ENCODE measurements at places on chromosomes 3 and 15. TPM values are rescaled to one million over a fixed set of nuclear protein-coding genes. Genes with fewer than 3 reads are reported as not detected.

The DGKG gene
- total RNA-seq, result 24.1 TPM

- no peak overlapping the region for H3K4me3 ChIP-seq
- no peaks in the 10 kb centered on the region for H3K36me3 ChIP-seq
- peaks cover 30% of the 10 kb centered on the region for H3K4me1 ChIP-seq
- no peak overlapping the region for H3K27ac ChIP-seq
- H3K27me3 ChIP-seq, result peaks cover 2% of the 10 kb centered on the region
Measured at GRCh38 chr3:159945930-159946329, 42.7 kb upstream of the IL12A start.

DNA sequence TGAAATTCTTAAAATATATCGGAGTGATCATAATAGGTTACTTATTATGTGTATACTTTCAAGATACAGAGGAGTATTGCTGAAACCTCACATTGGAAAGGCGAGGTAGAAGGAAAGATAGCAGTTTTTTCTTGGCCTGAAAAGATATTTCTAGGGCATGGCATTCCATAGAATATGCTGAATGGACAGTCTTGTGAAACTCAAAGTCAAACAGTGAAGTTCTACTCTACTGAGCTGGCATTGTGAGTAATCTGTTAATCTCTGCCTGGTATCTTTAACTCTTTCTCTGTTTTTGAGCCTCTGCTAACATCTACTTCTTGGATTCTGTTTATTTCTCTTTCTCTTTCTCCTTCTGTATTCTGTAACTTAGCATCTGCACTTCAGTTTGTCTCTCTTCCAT is 176.3 kb upstream of the ZBTB20 start:
- no peak for DNase-seq
- H3K4me3 ChIP-seq, result no peak overlapping the region
- H3K36me3 ChIP-seq, result no peaks in the 10 kb centered on the region
- no peaks in the 10 kb centered on the region for H3K4me1 ChIP-seq

DNA sequence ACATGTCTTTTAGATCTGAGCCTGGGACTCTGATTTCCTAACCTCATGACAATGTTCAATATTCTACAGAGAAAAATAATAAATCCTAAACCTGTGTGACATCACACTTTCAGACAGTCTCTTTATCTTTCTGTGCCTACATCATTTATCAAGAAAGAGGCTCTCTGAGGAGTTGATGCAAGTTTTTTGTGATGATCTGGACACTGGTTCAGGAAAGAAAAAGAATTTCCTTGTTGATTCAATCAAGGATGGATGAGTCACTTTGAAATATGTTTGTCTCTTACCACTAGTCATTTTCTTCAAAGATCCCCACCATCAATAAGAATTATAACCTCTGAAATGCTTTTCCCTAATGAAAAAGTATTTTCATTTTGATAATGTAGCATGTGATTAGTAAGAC is 404.6 kb downstream of the WDR72 start:
- DNase-seq, result no peak
- H3K4me3 ChIP-seq, result no peak overlapping the region
- no peak overlapping the region for H3K27ac ChIP-seq

DNA sequence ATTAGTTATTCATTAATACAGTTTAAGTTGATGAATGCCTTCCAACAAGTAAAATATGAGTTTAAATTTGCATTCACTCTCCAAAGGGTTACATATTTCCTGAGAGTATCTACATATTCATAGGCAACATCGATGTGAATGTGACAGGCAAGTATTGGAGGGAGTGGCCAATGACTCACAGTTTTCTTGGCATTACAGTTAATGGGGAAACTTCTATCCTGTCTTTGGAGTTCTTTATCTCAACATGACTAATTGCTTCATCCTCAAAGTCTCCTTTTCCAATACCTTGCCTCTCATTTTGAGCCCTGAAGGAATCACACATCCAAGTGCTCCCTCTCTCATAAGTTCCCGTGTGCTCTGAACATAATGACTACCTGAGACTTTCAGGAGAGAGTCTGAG is 439.7 kb upstream of the FRG2C start:
- H3K27me3 ChIP-seq, result peaks cover 4% of the 10 kb centered on the region
- no peak for DNase-seq
- H3K36me3 ChIP-seq, result no peaks in the 10 kb centered on the region
- H3K4me1 ChIP-seq, result peaks cover 22% of the 10 kb centered on the region
- no peak overlapping the region for H3K4me3 ChIP-seq

GRCh38 chr3:193335031-193335430 is 43.5 kb downstream of the ATP13A5 start:
- H3K27me3 ChIP-seq, result no peaks in the 10 kb centered on the region
- H3K4me3 ChIP-seq, result no peak overlapping the region
- H3K36me3 ChIP-seq, result no peaks in the 10 kb centered on the region
- peaks cover 1% of the 10 kb centered on the region for H3K4me1 ChIP-seq

- no peak overlapping the region for H3K27ac ChIP-seq
- H3K4me3 ChIP-seq, result no peak overlapping the region
- H3K36me3 ChIP-seq, result peaks cover 8% of the 10 kb centered on the region
- H3K27me3 ChIP-seq, result no peaks in the 10 kb centered on the region
- no peak for DNase-seq
Measured at GRCh38 chr15:66927201-66928077, 138.0 kb upstream of the SMAD3 start.

DNA sequence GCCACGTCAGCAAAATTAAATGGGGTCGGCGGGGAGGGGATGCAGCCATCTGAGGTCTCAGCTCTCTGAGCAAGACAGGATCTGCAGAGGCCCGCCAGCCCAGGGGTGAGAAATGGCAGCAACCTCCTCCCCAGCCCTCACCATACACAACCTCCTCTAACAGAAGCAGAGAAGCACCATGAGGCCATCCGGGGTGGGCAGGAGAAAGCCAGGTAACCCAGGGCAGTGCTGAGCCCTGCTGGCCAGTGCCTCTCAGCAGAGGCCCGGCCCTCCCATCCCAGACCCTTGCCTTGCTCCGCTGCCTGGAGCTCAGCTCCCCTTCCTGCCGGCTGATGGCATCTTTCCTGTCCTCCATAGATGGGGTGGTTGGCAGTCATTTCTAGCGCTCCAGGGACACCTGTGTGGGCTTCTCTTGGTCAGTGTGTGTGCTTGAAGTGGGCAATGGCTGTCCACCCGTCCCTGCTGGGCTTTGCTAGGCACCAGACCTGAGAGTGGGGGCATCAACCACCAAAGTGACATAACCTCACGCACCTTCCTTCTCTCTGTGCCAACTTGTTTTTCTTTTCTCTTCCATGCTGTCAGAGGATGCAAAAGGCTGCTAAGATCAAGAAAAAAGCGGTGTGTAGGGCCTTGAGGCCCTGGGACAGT is 175.8 kb downstream of the NSMCE3 start:
- no peaks in the 10 kb centered on the region for H3K36me3 ChIP-seq
- H3K4me1 ChIP-seq, result peaks cover 5% of the 10 kb centered on the region
- no peak for DNase-seq
- H3K4me3 ChIP-seq, result no peak overlapping the region

GRCh38 chr15:99328106-99329072 is 77.1 kb downstream of the LRRC28 start:
- no peak overlapping the region for H3K27ac ChIP-seq
- peaks cover 1% of the 10 kb centered on the region for H3K27me3 ChIP-seq
- peaks cover 6% of the 10 kb centered on the region for H3K4me1 ChIP-seq
- no peak overlapping the region for H3K4me3 ChIP-seq
- DNase-seq, result no peak
- peaks cover 6% of the 10 kb centered on the region for H3K36me3 ChIP-seq

GRCh38 chr3:184821034-184821433 is 9.1 kb downstream of the VPS8 start:
- no peak overlapping the region for H3K4me3 ChIP-seq
- peaks cover 2% of the 10 kb centered on the region for H3K27me3 ChIP-seq

GRCh38 chr3:108940568-108941263 is 13.0 kb downstream of the GUCA1C start:
- peaks cover 1% of the 10 kb centered on the region for H3K4me1 ChIP-seq
- no peaks in the 10 kb centered on the region for H3K36me3 ChIP-seq
- no peaks in the 10 kb centered on the region for H3K27me3 ChIP-seq
- H3K4me3 ChIP-seq, result no peak overlapping the region
